ENCODE measurements at places on chromosomes 4 and X.

DNA sequence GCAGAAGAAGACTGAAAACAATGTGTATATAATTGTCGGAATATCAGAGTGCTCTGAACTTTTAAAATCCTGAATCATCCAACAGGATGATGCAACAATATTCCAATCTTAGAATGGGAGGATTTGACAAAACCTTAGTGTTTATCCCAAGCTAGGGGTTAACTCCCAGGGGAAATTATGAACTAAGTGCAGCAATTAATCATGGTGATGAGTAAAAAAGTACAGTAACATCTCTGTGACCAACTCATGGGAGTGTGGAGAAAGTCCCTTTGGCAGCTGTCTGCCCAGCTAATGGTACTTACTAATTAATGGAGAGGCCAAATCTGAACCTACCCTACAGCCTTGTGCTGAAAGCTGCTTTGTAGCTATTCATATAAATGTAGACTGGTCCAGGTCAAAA, 257.6 kb upstream of the DDX53 start:
- no peak for DNase-seq

DNA sequence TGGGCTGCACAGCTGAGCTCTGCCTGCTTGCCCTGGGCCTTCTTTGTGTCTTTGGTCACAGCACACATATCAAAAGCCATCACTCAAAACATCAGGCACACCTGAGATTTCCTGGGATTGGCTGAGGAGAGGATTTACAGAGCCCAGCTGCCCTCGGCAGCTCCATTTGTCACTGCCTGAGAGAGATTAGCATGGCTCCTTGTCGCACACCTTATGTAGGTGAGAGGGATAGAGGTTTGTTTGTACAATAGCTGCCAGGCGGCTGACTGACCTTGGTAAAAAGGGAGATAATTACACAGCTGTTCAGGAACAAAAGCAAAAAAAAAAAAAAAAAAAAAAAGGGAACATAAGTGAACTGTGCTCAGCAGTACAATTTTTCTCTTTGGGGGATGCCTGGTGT, 63.2 kb downstream of the MGST2 start:
- DNase-seq, result no peak

GRCh38 chr4:181853881-181854511, 389.2 kb upstream of the TENM3 start:
- DNase-seq, result no peak

DNA sequence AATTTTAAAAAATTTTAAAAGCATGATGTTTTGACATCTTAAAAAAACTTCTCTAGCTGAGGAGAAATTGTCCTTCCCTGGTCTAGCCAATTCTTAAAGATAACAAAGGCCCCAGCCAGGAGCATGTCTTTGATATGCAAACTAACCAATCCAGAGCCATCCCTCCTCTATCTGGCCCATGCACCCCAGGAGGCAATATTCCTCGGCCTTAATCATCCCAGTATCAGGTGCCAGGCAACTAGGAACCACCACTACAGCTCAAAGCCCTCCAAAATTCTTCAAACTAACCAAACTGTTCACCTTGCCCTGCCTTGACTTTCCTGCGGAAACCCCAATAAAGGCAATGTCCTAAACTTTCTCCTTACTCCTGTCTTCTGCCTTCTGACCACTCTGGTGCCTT, 97.8 kb upstream of the USP9X start:
- DNase-seq, result no peak

DNA sequence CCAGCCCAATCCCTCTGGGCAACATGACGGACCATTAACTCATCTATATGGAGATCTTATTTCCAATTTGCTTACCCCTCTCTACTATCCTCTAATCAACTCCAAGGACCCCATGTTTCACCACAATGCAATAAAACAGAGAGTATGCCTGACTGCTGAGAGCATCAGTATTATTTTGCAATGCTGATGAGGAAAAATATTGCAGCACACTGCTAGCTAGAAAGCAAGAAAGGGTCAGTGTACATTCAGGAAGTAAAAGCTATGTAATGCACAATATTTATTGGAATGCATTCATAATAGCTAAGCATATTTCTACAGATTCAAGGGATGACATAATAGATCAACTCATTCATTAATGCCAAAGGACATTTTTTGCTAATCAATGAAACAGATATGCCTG, 33.2 kb downstream of the ARAP2 start:
- DNase-seq, result no peak

DNA sequence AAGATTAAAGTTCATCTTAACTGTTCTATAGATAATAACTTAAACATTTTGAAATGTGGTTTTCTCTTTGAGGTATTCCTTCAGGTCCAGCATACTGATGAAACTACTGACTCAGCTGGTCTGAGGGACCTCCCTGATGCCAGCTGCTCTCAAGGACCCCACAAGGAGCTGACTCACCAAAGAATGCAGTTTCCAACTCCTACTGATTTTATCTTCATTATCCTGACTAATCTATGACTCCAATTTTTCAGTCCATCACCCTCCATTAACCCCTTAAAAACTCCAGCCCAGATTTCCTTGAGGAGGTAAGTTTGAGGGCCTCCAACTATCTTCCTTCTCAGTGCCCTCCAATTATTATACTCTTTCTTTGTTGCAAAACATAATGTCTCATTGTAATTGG, 1.4 kb upstream of the UGT2B4 start:
- DNase-seq, result no peak

DNA sequence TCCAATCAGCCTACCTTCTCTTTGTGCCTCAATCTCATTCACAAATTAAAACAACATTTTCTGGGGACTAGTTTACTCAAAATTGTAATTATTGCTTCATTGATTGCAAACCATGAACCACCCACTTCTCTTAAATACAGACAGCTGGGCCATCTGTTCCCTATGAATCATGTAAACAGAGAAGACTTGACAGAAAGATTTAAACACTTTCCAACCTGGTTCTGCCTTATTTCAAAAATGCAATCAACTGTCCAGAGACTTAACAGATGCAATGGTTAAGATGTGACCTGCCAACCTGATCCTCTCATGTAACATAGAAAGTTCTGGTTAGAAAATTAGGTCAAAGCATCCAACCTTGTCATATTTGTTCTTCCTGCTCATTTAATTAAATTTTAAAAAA, 20.8 kb upstream of the SERTM2 start:
- DNase-seq, result no peak

DNA sequence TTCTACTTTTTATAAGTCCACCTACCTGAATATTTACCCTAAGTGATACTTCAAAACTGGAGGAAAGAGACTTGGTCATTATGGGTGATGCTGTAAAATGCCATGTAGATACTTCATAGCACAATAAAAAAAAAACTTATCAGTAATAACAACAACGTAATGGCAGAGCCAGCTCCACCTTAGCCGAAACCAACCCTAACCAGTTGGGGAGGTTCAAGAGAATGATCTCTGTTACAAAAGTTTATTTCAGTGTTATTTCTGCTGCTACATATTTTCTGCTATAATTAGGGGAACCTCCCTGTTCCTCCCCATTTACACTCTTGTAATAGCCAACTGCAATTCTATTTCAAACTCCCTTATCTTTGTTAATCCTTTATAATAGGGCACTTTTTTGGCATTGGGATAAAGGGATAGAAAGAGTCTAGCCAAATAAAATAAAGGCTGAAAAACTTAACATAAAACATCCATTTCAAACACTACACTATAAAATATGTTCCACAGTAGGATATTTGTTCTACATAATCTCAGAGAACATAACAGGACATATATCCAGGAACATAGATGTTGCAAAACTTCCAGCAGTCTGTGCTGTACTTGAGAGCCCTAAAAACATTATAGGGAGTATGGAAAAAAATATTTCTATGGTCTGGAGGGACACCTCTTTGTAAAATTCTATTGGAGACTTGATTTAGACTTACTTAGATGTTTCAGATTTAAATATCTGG, 138.7 kb upstream of the POF1B start:
- DNase-seq, result no peak

DNA sequence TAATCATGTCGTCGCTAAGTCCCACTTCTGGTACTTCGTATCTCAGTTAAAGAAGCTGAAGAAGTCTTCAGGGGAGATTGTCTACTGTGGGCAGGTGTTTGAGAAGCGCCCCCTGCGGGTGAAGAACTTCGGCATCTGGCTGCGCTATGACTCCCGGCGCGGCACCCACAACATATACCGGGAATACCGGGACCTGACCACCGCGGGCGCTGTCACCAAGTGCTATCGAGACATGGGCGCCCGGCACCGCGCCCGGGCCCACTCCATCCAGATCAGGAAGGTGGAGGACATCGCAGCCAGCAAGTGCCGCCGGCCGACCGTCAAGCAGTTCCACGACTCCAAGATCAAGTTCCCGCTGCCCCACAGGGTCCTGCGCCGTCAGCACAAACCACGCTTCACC, 11.3 kb downstream of the PNCK start:
- no peak for DNase-seq

GRCh38 chr4:148735432-148736155, 293.4 kb upstream of the NR3C2 start:
- no peak for DNase-seq

DNA sequence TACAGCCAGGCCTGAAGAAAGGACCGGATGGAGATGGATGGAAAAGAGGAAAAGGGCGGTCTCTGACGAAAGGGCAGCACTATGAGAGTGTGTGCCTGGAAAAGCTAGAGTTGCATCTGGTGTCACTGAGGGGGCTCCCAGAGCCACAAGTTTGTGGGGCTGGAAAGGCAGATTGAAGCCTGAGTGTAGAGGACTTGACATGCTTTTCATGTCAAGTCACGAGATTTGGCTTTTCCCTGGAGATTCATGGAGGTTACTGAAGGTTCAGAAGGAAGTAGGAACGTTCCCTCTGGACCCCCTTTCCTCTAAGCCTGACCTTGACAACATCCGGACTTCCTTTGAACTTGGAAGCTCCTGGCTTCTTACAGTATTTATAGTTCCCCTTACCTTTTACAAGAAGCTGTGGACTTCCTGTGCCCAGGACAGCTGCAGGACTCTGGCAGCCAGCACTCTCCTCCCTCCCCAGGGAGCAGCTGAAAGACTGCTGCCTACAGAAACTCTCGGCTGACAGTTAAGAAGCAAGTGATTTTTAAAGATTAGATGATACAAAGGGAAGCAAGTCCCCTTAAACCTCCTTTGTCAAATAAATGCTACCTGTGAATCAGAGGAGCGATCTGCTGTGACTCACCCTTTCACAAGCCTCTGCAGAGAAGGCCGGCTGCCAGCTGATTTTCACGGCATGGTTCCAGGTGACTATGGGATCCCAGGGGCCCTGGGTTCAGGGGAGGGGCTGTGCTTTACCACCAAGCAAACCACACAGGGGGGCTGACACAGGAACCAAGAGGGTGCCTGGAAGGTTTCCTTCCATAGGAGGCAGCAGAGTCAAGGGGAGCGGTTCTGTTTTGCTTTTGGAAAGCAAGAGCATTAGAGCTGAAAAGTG, 72.9 kb upstream of the STIM2 start:
- no peak for DNase-seq

- no peak for DNase-seq
Observed at GRCh38 chr4:138573246-138573645, 331.1 kb upstream of the SLC7A11 start.

DNA sequence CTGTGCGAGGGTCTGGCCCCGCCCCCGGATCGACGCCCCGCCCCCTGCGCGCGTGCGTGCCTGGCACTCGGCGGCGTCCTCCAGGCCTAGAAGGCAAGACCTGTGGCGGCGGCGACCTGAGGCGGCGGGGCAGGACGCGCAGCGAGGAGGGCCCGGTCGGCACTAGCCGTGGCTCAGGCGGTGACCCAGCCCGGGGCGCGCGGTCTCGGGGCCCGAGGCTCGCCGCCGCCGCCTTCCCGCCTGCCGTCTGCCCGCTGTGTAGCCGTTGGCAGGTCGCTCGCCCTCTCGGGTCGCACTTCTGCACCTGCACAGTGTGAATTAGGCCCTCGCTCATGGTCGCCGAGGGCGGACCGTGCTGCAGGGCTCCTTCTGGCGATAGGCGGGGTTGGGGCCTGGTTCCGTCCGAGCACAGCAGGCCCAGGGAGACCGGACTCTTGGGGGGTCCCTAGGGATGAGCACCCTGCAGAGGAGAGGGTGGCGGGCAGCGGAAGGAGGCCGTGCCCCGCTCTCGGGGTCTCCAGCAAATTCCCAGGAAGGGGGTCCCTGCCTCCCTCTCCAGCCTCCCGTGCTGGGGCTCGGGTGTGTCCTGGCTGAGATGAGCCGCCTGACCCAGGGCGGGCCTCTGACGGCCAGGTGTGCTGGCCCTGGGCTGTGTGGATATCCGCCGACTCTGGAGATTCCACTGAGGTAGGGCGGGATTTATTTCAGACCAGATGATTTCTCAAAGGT, 557 bp upstream of the FAM53A start:
- no peak for DNase-seq

- no peak for DNase-seq
Observed at GRCh38 chr4:140925417-140925816, 169.2 kb upstream of the TBC1D9 start.

- DNase-seq, result no peak
Observed at GRCh38 chr4:70691661-70692060, 3.3 kb downstream of the UTP3 start.

DNA sequence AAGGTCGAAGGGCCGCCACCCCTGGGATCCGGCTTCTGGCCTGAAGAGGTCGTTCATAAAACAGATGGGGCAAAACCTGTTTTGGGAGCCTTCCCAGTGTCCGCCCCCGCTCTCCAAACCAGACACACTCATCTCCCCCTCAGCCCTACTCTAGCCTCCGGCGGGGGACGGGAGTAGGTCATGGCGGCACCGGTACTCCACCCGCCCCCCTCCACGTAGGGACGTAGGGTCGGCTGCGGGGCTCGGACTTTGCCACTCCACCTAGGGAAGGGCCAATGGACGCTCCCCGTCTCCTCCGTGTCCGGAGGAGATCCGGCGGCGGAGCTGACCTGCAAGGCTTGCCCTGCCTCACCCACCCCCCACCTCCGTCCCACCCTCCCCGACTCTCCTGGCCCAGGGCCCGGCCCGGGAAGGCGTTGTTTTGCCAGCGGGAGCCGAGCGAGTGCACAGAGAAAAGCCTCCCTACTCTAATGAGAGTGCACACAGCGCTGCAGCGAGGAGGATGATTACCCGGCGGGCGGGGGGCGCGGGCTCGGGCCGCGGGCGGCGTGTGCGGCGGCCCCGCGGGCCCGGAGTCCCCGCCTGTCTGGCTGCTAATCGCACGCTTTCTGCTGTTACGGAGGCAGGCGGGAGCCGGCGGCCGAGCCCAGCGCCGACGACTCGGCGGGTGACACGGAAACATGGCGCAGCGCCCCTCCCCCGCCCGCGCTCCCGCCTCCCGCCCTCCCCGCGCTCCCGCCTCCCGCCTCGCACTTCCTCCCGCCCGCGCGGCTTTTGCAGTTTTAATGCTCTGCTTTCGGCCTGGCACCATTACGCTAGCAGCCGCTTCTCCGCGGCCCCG, 8.3 kb upstream of the BCOR start:
- no peak for DNase-seq

- no peak for DNase-seq
Observed at GRCh38 chrX:10622197-10622596, 1.8 kb upstream of the MID1 start.

- no peak for DNase-seq
Observed at GRCh38 chr4:6529021-6529420, 46.0 kb upstream of the MAN2B2 start.

- no peak for DNase-seq
Observed at GRCh38 chrX:104343428-104344129, 88.8 kb upstream of the ESX1 start.

GRCh38 chr4:17702641-17703040, 78.8 kb downstream of the FAM184B start:
- no peak for DNase-seq

GRCh38 chrX:68982476-68982875, 153.7 kb downstream of the EFNB1 start:
- no peak for DNase-seq

All from GM12891 (cell line).